ENCODE measurements at places on chromosomes 2 and 18.

GRCh38 chr18:79631761-79632446 is 47.7 kb upstream of the CTDP1 start:
- no peak for DNase-seq

DNA sequence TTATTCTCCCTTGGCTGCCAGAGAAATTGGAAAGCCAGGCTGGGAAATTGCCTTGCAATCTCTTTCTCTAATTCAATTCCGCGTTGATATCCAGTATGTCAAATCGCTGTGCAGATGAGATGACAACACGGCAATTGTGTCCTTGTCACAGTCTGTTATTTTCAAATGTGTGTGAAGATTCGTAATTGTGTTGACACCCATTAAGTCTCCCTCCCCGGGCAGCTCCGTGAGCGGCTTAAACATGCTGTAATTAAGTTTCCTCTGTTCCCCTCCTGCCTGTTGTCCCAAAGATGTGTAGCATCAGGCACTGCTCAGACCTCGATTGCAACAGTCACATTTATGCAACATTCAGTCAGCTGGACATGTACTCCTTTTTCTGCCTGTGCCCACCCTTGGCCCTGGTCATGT is 209.5 kb downstream of the LPIN1 start:
- DNase-seq: no peak

GRCh38 chr2:63034526-63034925 is 16.1 kb upstream of the OTX1 start:
- no peak for DNase-seq

DNA sequence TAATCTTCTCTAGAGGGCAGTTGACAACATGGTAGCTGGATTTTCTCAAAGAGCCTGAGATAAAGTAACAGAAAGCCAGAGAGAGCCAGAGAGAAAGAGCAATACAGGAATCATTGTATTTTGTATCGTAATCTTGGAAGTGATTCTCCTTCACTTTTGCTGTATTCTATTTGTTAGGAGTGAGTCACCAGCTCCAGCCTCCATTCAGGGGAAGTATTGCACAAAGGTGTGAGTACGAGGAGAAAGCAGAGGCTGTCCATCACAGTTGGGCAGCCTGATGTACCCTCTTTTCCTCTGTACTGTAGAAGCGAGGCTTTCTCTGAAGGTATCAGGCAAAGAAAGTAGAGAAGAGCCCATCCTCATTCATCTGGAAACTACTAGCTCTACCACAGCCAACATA is 176.8 kb downstream of the KCNS3 start:
- DNase-seq: no peak

GRCh38 chr2:124258140-124258880 is 233.2 kb downstream of the CNTNAP5 start:
- no peak for DNase-seq

DNA sequence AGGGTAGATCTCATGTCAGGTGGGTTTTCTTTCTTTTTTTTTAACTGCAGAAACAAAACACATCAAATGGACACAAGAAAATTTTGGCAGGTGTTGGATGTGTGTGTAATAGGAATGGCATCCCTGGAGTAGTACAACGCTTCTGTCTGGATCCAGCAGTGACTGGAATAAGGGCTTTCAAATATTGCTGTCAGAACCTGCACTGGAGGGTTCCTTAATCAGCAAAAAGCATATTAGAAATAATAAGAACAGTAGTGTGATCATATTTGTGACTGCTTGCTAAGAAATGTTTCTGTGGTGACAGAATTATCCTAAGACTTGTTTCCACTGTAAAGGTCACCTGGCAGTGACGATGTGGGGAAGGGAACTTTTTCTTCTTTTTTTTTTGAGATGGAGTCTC is 30.8 kb downstream of the CREG2 start:
- no peak for DNase-seq

- no peak for DNase-seq
Observed at GRCh38 chr2:176446718-176447414, 177.6 kb downstream of the MTX2 start.

DNA sequence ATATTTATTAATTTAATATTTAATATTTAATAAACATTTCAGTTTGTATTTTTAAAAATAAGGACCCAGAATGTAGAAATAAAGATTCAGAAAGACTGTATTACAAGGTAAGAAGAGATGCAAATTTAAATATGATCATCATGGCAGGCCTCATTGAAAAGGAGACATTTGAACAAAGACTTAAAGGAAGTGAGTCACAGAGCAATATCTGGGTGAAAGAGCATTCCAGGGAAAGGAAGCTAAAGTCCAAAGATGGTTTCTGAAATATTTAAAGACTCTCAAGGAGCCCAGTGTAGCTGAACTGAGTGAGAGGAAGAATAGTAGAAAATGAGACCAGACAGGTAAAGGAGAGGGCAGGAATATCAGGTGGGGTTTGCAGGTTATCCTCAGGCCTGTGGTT is 5.9 kb downstream of the SCYGR4 start:
- DNase-seq: no peak

DNA sequence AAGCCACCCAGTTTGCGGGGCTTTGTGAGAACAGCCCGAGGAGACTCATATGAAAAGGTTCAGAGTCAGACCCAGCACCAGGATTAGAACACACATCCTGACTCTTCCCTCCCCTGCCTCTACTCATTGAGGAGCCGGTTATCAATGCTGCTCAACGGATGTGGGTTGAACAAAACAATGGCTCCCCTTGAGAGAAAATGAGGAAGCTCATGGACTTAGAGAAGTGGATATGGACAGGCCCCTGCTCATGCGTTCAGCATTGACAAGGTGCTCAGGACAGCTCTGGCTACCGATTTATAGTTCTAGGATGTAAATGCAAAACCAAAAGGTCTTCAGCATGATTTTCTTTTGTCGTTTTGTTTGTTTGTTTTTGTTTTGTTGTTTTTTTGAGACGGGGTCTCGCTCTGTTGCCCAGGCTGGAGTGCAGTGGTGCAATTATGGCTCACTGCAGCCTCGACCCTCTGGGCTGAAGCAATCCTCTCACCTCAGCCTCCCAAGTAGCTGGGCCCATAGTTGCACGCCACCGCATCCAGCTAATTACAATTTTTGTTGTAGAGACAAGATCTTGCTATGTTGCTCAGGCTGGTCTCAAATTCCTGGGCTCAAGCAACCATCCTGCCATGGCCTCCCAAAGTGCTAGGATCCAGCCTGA is 32.0 kb upstream of the AGAP1 start:
- no peak for DNase-seq

DNA sequence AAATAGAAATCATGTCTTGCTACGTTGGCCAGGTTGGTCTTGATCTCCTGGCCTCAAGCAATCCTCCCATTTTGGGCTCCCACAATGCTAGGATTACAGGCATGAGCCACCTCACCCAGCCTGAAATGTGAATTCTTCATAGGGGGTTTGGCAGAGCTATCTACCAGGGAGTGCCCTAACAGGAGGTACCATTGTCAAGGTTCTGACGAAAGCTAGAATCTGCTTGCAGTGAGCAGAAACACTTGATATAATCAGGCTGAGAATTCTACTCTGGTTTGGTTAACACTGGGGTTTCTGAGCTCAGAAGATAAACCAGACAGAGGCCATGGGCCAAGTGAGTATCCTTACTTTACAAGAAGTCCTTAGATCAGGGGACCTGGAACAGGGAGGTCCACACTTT is 7.2 kb upstream of the LAMA3 start:
- DNase-seq: no peak

DNA sequence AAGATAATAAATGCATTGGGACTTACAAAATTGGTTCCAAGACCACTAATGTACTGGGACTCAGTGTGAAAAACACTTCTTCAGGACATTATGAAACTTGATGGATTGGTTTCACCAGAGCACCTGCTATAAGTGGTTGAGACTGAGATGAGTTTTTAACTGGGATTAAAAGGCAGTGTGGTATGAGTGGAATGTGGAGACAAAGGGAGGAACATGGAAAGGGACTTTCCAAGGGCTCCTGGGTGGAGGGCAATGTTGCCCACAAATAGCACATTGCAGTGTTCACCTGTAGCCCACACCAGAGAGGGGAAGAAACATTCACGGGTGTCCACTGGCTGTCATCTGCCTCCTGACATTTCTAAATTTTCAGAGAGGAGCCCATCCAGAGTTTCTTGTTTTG is 253.3 kb upstream of the TANK start:
- no peak for DNase-seq

- DNase-seq: no peak
Observed at GRCh38 chr2:126672980-126673605, 17.1 kb downstream of the GYPC start.

DNA sequence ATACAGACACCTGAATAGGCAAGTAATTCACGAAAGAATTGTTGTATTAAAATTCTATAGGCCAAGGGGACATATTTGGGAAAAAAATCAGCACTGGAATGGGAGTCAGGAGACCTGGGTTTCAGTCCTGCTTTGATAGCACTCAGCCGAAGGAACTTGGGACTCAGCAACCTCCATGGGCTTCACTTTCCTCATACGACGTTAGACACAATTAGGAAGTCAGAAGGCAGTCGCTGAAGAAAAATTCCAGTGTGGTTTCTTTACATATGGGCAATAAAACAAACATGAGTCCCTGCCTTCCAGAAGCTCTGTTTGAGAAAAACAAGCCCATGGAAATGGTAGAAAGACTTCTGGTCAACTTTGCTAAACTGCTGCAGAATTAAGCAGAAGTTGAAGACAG is 15.1 kb upstream of the CYRIA start:
- DNase-seq: no peak

GRCh38 chr2:33425586-33426031 is 50.8 kb upstream of the RASGRP3 start:
- no peak for DNase-seq
